CD4-positive, alpha-beta T cell treated with Interleukin-6 at 100 ng/mL for 8 hours (primary cell): ENCODE measurements at places on chromosomes 3 and 15.

GRCh38 chr3:186920796-186921195 lies 9.5 kb upstream of the ST6GAL1 start:
- DNase-seq, result no peak

- no peak for DNase-seq
Measured at GRCh38 chr15:65335278-65336055, 31.0 kb downstream of the RNU5B-1 start.

- no peak for DNase-seq
Measured at GRCh38 chr15:47293466-47294162, 423.7 kb upstream of the SEMA6D start.

DNA sequence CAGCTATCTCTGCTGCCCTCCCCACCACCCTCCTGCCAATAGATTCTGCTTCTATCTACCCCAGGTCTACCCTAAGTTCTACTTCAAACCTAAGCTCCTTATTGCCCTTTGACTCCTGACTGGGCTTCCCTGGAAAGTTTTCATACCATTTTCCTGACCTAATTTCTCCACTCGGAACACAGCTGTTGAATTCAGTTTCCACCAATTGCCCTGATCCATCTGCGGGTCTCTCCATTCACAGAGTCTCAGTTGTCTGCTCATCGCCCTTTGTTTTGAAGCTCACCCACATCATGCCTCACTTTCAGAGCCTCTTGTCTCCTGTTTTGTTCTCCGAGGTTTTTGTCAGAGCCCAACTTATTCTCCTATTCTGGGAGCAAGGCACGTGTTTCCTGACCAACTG lies 56.8 kb upstream of the ABI3BP start:
- DNase-seq, result no peak

GRCh38 chr3:58308728-58309127 lies 2.4 kb downstream of the HTD2 start:
- DNase-seq, result no peak

- DNase-seq, result no peak
Measured at GRCh38 chr15:67843571-67844387, 3.9 kb upstream of the RNU6-1 start.

GRCh38 chr15:25251700-25252390 lies 187.0 kb downstream of the UBE3A start:
- no peak for DNase-seq

DNA sequence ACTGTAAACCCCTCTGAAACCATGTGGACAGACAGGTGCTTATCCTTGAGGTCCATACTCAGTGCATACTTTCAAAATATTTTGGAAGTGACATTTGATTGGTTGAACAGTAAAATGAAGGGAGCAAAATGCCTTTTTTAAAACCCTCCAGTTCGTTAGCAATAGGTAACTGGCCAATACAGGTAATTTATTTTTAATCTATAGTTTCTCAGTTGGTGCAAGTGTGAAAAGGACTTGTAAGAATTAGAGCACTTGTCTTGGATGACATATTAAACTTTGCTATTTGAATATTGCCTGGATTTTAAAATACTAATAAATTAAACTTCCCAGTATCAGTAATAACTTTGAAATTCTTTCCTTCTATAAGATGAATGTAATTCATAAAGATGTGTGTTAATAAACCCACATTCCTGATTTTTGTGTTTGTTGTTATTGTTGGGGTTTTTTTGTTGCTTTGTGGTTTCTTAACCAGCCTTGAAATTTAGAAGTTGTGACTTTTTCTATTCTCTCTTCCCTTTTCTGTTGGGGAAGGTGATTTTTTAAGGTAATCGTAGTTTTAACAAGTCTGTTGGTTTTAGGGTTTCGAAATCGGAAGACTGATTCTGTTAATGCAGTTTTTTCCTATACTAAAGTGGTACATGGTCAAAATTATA lies 90.0 kb downstream of the STT3B start:
- DNase-seq, result no peak

GRCh38 chr3:55546866-55547669 lies 60.0 kb upstream of the WNT5A start:
- DNase-seq, result no peak

DNA sequence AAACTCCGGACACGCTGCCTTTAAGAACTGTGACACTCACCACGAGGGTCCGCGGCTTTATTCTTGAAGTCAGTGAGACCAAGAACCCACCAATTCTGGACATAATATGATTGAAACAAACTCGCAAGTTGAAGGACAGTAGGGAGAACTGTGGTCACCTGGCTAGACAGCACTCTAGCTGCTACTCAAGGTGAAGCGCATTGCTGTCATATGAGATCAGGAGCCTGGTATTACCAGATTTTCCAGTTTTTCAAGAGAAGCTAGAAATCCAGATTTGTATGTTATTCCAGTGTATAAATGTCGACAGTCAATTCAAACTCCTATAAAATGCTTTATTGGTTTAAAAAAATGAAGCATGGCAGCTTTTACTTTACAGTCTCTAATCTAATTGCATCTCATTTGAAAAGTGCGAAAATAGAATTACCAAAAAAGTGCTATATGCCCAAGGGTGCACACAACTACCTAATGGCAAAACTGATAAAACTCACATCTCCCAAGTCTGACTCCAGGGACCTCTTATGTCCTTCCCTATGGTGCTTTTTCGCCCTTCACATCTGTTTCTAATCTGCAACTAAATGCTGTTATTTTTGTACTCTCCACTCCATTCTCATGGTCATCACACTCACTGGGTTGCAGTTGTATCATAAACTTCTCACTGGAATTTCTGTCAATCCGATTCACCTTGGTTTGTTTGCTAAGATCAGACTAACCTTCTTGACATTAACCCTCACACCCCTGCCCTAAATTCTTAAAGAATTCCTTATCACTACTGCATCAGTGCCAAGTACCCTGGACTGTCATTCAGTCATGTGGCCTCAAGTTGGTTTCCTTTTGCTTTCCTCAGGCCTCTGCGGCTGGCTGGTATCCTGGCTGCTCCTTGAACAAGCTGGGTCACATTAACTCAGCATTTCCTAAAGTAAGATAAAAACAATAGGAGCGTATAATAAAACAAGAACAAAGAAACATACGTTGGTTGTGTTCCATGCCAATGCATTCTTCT lies 31.5 kb upstream of the ARHGEF26 start:
- DNase-seq, result no peak

DNA sequence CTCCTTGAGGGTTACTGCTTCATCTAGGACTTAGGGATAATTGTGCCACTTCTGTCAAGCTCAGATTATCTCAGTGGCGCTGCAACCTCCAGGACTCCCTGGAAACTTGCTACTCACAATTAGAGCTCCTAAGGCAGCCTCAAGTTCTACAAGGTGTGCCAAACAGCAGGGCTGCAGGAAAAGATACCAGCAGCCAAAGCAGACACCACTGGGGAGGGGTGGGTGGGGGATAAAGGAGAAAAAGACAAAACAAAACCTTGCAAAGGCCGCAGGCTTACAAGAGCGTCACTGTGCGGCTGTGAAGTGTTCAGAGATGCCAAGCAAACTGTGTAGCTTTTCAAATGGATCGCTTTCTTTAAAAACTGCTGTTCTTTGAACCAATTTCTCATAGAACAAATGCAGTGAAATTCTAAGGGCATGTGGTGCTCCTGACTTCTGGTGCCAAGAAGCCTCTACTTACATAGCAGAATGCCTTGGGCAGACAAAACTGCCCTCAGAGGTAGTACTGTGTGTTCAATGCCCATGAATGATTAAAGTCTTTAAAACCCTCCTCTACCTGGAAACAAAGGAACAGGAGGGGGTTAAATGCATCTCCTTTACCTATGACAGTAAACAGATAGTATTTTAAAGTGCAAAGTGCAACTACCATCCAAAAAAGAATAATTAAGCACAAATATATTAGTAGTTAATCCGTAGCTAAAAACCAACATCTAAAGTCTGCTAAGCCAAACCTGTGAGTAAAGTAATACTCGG lies 353.4 kb downstream of the FOXP1 start:
- DNase-seq, result peak; percentile 8

DNA sequence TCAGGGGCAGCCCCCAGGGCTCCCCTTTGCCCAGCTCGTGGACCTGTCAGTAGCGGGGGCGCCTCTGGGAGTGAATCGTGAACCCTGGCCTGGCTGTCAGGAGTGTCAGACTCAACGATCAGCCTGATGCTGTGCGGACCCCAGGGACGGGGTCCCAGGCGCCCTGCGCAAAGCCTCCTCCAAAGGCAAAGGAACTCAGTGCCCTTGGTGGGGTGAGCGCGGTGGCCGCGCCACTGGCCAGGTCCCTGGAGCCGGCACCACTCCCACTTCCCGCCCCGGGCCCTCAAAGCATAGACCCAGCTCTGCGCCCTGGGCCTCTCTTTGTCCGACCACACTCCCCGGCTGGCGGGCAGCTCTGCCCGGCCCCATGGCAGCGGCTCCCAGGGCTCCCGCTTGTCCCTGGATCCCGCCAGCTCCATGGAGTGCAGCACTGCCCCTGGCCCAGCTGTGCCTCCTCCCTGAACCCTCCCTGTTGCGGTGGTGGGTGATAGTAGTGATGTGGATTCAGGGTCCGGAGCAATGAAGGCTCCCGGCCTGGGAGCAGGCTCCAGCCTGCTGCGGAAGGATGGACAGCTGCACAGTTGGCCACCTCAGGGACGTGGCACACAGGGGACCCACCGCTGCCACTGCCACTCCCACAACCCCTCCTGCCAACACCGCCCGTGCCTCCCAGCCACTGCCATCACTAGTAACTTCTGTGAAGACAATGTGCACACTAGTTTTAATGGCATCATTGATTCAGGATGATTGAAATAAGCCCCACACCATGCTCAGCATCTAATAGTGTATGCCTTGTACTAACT lies 263.8 kb downstream of the ZBBX start:
- no peak for DNase-seq

DNA sequence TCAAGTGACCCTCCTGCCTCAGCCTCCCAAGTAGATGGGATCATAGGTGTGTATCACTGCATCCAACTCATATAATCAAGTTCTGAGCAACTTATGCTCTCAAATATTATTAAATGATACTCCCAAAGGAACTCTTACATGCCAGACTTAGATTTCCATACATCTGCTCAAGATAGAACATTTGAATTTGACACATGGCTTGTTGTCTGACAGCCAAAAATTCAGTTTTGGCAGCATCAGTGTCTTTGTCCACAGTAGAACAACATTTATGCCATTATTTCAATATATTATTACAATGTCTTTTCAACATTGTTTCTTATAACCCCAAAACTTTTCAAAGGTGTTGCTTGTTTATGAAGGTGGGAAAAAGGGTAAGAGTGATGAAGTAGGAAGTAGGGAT lies 116.2 kb downstream of the SUCNR1 start:
- DNase-seq, result no peak

DNA sequence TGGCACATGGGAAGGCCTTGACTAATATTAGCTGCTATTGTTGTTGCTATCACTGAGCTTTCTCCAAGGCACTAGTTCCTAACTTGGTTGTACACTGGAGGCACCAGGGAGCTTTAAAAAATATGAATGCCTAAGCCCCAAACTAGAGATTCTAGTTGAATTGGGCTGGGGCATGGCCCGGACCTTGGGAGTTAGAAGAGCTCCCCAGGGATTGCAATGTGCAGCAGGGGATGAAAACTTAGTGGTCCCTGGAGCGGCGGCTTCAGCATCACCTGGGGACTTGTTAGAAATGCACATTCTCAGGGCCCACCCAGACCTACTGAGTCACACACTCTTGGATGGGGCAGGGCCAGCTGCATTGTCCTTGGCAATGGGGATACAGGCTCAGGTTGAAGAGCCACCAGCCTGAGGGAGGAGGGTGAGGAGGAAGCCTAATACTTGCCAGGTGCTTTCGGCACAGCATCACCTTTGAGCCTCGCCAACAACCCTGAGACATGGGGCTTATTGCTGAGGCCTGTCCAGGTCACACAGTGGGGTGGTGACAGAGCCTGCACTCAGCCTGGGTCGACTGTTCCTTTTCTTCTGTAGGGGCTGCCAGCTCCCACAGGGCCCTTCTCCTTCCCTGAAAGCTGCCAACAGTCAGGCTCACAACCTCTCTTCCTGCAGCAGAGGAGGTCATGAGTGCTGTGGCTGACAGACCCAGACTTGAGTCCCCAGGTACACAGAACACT lies 84.5 kb downstream of the ATP2B2 start:
- no peak for DNase-seq

GRCh38 chr3:24506966-24507775 lies 12.5 kb upstream of the THRB start:
- DNase-seq, result no peak

DNA sequence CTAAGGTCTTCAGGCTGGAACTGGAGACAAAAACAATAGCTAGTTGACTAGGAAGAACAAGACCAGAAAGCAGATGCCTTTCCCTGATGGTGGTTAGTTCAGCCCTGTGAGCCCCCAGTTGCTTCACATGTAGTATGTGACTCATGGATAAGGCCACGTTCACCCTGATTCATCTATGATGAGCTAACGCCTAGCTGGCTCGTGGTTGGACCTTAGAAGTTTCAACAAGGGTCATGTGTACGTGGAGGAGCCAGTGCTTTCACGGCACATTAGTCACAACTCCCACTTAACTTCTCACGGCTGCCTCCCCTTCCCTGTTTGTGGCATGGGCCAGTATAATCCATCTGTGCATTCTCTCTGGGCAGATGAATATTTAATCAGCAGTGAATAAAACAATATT lies 20.6 kb downstream of the COL8A1 start:
- no peak for DNase-seq

GRCh38 chr3:104392327-104392726 lies 974.4 kb upstream of the ALCAM start:
- DNase-seq, result no peak

DNA sequence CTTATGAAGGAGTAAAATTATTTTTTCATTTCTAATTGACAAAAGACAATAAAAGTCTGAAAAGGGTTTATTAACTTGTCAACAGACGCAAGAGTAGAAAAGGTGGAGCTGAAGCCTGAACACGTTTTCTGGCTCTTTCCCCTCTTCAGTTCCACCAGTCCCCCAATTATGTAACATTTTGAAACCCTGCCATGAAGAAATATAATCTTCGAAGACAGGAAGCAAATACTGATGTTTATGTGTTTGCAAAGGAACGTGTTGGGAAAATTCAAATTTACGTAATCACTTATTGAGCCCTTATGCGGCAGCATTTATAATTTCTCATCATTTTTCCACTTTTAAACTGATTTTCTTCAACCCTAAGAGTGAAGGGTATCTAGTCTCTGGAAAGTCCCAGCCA lies 767 bp downstream of the AP3S2 start:
- no peak for DNase-seq

DNA sequence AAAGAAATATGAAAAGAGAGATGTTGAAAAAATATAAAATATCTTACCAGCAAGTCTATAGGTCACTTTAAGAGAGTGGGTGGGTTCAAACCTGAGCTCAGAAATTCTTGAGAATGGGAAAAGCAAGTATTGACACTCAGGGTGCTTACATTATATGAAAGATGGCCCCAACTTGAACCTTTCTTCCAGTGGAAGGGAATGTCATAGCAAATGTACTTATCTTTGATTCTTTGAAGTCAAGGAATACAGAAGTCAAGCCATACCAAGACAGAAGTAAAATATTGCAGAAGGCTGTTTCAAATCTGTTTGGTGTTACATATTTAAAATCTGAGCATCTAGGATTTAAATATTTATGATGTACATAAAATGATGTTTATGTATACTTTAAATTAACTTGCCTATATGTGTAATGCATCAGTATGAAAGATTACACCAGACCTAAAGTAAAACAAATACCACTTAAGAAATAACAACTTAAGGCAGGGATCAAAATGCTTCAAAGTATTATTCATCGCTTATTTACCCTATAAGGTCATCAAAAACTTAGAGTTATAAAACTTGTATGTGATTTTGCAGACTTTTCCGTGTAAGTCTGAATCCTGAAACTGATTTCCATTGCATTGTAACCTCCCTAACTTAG lies 8.7 kb downstream of the MME start:
- DNase-seq, result no peak

- DNase-seq, result no peak
Measured at GRCh38 chr15:72838311-72838731, 54.8 kb upstream of the ADPGK start.
